ENCODE measurements at places on chromosomes 12 and 14.

- peak; percentile 78 for DNase-seq
Measured at GRCh38 chr12:121668750-121669520, 519 bp downstream of the MORN3 start.

DNA sequence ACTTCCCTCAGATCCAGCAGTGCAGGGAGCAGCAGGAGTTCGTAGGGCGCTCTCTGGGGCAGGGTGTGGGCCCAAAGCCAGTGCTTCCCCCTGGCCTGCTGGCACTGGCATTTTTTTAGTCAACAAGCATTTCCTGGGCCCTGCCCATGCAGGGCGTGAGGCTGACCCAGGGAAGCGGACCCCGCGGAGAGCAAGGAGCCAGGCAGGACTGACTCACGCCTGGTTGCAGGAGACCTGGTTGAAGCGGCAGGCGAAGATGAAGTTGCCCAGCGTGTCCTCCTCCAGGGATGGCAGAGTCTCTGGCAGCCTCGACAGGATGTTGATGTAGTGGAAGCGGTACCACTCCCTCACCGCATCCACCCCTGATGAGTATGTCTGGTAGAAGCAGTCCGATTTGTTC, 13.5 kb downstream of the SCNN1A start:
- DNase-seq, result no peak

GRCh38 chr12:49357103-49357678, 10.1 kb upstream of the SPATS2 start:
- no peak for DNase-seq

DNA sequence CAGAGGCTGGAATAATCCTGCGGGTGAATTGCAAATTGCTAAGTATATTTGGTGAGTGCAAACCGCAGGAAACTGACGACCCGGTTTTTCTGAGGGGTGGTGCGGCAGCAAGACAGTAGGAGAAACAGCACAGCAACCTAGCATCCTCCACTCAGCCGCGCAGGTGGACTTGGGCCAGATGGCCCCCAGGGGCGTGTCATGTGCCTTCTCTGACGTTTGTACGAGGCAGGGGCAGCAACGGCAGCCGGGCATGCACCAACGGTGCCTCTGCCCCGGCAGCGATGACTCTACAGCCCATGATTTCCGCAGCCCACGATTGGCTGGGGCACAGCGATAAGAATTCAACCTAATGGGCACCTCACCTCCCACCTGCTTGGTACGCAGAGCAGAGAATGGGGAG, 11.1 kb upstream of the CLEC2A start:
- DNase-seq, result no peak

GRCh38 chr12:42893803-42894202, 304.3 kb upstream of the PRICKLE1 start:
- DNase-seq, result no peak

- no peak for DNase-seq
Measured at GRCh38 chr12:87518481-87518880, 510.7 kb downstream of the C12orf50 start.

DNA sequence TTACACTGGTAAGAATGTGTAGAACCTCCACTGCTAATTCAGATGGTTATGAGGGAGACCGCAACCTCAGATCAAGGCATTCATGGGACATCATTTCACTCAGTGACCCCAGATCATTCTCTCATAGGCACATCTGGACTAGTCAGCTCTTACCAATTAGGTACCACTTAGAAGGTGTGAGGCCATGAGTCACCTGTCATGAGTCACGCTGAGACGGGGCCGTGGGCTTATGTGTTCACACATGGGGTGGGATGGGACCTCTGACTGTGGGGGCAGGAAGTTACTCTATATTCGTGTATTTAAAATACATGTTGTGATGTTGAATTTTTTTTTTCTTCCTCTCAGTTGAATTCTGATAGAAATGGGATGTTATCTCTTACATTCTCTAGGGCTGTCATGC, 55.9 kb downstream of the CCDC92 start:
- DNase-seq, result no peak

- DNase-seq, result peak; percentile 82
Measured at GRCh38 chr12:12890543-12891079, 751 bp upstream of the GPRC5A start.

- DNase-seq, result no peak
Measured at GRCh38 chr12:124829008-124829707, 34.5 kb downstream of the SCARB1 start.

DNA sequence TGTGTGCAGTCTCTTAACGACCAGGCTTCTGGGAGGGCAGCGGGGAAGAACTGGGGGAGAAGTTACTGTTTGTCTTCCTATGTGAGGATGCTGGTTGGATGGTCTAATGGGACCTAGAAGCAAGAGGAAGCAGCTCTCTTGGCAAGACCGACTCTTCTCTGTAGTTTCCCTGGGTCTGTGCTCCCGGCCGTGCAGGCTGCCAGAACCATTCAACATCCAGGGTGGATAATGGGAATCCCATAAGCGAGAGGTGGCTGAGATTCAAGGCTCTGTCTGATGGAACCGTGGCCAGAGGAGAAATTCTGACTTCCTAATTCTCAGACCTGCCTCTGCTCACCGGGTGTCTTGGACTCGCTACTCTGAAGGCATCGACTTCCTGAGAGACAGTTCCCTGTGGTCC, 561.0 kb upstream of the TBX3 start:
- no peak for DNase-seq

GRCh38 chr12:53700567-53700966, 24.7 kb upstream of the ATP5MC2 start:
- DNase-seq, result no peak

GRCh38 chr14:92844204-92844603, 50.1 kb downstream of the GOLGA5 start:
- no peak for DNase-seq

GRCh38 chr12:4564818-4565217, 2.8 kb downstream of the DYRK4 start:
- no peak for DNase-seq

- no peak for DNase-seq
Measured at GRCh38 chr12:132130690-132131089, 13.4 kb downstream of the DDX51 start.

DNA sequence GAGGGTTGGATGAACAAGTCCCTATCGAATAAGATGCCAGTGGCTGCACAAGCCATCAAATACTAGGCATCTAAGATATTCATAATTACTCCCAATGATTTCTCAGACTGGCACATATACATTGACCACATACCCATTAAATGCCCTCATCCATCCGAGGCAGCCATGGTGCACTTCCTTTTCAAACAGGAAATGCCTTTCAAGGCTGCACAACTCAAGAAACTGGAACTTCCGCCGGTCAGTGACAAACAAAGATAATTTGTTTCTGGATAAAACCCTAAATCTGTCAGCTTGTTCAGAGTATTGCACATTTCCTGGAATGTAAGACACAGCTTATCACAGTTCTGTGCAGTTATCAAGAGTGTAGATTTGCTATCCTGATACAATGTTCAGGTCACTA, 203.7 kb downstream of the RMST start:
- DNase-seq, result no peak

GRCh38 chr12:62128175-62128975, 131.8 kb upstream of the USP15 start:
- DNase-seq, result no peak

GRCh38 chr14:92041203-92041602, 1.3 kb upstream of the TRIP11 start:
- no peak for DNase-seq

- DNase-seq, result no peak
Measured at GRCh38 chr12:63753743-63754142, 26.0 kb upstream of the RXYLT1 start.

DNA sequence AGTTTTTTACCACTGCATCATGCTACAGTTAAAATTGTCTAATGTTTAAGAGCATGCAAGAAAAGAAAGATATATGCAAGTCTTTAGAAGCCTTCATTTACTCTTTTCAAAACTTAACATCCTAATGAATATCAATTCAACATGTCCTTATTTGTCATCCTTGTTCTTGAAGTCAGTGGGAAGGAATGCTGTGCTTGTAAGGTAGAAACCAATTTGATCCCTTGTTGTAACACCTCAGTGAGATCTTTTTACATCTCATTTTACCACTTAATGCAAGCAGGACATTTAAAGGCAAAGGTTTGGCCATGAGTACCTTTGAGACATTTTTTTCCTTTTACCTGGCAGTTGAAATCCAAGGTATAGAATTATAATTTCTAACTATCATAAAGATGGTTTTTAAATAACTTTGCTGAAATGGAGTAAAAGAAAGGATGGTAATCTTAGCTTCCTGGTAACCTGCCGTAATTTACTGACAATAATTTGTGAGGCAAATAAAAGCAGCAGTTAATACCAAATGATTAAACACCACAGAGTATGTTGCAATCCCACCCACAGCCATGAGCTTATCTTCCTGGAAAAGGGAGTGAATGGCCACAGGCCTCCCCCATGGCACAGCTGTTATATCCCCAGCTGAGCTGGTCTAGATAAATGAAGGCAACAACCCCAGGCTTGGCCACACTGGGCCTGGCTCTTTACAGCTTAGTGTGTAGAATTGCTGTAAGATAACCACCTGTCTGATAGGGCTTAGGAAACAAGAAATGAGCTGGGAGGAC, 33.2 kb upstream of the STRN3 start:
- peak; percentile 10 for DNase-seq

- DNase-seq, result no peak
Measured at GRCh38 chr14:65840786-65841185, 428.3 kb downstream of the FUT8 start.

DNA sequence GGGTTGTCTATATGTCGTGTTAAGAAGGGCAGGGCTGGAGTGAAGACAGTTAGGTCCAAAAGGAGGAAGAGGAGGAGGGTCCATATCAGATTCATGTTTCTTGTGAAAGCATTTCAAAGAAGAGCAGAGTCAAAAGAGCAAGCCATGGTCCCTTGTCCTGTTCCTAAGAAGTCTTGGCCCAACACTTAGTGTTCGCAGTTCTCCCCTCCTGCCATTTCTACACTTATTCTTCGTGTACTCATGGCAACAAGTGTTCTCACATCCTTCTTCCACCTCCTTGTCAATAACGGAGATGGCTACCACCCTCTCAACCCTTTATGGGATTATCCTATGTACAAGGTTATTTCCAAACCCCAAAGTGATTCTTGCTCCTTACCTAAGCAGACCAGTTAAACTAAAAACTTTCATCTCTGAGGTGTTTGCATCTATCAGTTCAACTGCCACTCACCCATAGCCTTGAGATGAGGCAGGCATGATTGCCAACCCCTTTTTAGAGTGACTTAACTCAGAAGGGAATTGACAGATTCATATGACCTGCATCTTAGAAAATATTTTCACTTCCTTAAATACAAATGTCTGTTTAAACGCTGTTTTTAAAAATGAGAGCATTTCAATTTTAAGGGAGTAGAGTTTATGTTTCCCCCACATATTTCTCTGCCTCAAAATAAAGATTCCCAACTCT, 19.8 kb upstream of the RNASE2 start:
- DNase-seq, result no peak

DNA sequence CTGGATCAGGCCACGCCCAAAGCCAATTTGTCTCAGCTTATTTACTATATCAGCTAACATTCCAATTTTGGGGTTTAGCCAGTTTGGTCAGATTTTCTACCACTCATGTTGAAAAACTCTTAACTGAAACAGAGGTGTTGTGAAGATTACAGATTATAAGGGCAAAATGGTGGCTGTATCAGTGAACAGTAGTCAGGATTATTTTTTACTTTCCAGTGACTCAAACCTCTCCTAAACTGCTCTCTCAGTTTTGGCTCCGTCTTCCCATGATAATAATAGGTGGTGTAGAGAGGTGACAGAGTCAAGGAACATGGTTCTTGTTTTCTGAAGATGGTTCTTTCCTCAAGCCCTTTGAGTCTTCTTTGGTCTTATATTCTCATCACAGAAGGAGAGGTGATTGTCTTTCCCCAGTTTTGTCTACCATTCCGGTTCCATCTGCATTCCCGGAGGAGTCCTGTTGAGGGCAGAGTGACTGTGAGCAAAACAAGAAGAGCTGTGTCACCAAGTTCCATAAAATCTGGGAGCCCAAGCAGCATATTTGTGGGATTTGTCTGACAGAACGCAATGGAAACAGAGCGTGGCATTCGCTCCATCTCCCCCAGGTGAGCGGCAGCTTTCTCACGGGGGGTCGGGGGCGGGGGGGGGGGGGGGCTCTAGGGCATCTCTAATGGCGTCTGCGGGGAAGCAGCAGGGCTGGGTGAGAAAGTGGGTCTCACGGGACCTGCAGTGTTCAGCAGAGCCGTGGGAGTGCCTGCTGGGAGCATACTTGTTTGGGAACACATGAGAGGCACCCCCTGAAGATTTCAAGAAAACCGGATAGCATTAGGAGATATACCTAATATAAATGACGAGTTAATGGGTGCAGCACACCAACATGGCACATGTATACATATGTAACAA, 59.1 kb downstream of the TBC1D30 start:
- no peak for DNase-seq

DNA sequence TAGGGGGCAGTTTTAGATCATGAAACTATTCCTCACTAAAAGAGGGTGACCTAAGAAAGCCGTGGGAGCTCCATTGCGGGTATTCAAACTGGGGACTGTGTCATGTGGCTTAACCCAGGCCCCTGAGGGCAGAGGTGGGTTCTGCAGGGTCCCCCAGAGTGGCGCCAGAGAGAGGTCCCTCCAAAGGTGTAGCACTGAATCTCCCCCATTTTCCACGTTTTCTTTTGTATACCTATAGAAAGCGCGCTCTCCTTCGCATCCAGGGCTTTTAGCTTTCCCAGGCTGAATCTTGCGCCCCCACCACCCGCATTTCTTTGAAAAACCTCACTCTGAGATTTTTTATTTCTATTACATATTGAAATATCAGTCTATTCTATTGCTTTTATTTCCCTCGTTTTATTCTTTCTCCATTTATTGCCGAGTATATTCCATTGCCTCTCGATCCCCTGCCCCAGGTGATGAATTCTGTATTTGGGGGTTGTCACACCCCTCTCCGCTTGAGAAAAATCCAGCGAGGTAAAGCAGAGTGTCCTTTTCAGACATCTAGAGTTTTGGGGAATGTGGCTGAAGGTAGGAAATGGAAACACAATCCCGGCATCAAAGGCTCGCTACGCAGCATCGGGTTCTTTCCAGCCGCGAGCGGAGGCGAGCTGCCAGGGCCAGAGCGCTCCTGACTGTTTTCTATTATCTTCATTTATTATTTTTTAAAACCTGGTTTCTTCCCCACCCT, 870 bp upstream of the HOXC13 start:
- DNase-seq, result no peak

- DNase-seq, result peak; percentile 50
Measured at GRCh38 chr12:83818881-83819280, 1093.7 kb downstream of the SLC6A15 start.

GRCh38 chr14:100131181-100131580, 28.3 kb downstream of the DEGS2 start:
- DNase-seq, result no peak

GRCh38 chr14:100086361-100086760, 21.1 kb downstream of the EVL start:
- no peak for DNase-seq

- DNase-seq, result no peak
Measured at GRCh38 chr14:39060818-39061437, 42.1 kb downstream of the SEC23A start.

Data from BE2C (cell line).